ENCODE measurements at places on chromosomes 13 and 19. TPM values are rescaled to one million over a fixed set of nuclear protein-coding genes. Genes with fewer than 3 reads are reported as not detected.

GRCh38 chr13:50512474-50513299 is 330.8 kb downstream of the DLEU7 start:
- DNase-seq, result peak; percentile 61
- no peaks in the 10 kb centered on the region for H3K36me3 ChIP-seq
- peak overlapping the region; percentile 76 for H3K27ac ChIP-seq
- H3K27me3 ChIP-seq, result no peaks in the 10 kb centered on the region
- peak overlapping the region; percentile 28 for H3K4me3 ChIP-seq

DNA sequence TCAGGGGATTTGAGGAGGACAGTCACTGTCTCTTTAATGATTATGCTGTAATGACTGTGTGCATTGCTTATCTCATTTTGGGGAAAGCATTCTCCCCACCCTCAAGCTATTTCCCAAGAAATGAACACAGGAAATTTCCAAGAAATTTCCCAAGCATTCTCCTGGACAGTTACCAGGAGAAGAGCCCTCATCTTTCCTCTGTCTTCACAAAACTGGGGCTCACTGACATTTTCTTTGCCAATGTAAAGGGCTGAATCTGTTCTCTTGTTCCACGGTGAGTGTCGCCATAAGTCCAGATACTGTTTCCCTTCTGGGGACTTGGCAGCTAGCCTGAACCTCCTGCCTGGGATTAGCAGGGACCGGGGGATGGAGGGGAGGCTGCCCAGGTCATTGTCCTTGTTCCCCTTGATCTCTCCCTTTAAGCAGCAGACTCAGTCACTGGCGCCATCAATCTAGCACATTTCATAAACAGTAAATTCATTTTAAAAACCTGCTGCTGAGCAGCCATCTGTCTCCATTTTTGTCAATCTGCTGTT is 172.8 kb downstream of the DNAJC15 start:
- no peaks in the 10 kb centered on the region for H3K36me3 ChIP-seq
- DNase-seq, result peak; percentile 8
- H3K27me3 ChIP-seq, result peaks cover 2% of the 10 kb centered on the region
- no peaks in the 10 kb centered on the region for H3K4me1 ChIP-seq

- H3K4me1 ChIP-seq, result no peaks in the 10 kb centered on the region
- peaks cover 8% of the 10 kb centered on the region for H3K36me3 ChIP-seq
- no peaks in the 10 kb centered on the region for H3K27me3 ChIP-seq
- no peak overlapping the region for H3K27ac ChIP-seq
Measured at GRCh38 chr19:47790398-47790814, 11.9 kb downstream of the SELENOW start.

DNA sequence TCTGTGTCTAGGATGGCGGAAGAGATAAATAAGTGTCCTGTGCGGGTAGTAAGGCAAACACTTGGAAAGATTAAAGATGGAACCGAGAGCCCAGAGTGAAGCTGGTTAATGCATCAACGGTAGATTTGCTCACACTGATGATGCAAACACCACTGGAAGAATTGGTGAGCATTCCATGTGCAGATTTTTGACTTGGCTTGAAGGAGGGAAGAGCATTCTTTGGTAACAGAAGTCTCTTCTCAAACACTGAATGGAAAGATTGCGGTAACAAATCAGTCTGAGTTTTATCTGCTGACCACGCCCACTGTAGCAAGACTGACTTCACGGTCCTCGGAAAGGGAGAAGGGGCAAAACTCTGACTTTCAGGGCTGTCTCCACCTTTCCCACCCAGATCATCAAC is 112.5 kb downstream of the COL4A1 start:
- no peak overlapping the region for H3K4me3 ChIP-seq
- H3K36me3 ChIP-seq, result peaks cover 59% of the 10 kb centered on the region
- no peak for DNase-seq
- peak overlapping the region; percentile 73 for H3K27ac ChIP-seq

GRCh38 chr13:73578251-73578875 is 519.6 kb downstream of the KLF5 start:
- DNase-seq, result peak; percentile 42
- H3K27me3 ChIP-seq, result no peaks in the 10 kb centered on the region
- H3K27ac ChIP-seq, result no peak overlapping the region
- 0 out of 2 replicates have a peak, but pooled peaks cover 2% of the 10 kb centered on the region for H3K4me1 ChIP-seq
- no peaks in the 10 kb centered on the region for H3K36me3 ChIP-seq

DNA sequence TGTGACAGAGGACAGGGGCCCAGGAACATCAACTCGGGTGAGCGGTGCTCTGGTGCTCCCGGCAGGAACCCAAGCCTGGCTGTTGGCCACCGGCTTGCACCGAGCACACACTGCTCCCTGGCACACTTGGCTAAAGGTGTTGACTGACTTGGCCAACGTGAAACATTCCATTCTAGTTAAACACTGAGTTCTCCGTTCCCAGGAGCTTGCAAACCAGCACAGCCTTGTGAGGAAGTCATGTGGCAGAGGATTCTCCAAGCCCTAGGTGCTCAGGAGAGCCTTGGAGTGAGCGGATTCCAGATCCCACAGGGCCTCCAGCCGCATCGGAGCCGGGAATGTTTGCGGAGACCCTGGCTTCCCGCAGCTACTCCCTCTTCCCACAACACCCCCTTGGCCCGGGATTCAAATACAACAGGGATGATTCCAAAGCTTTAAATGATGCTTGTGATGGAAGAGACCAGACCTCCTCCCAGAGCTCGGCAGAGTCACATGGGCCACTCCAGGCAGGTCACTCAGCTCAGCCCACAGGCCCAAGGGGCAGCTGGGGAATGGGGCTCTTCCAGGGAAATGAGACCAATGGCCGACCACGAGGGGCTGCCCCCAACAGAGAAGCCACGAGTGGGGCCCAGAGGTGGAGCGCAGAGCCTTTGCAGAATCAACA is 2.9 kb downstream of the C13orf46 start:
- no peak overlapping the region for H3K4me3 ChIP-seq
- H3K4me1 ChIP-seq, result peaks cover 2% of the 10 kb centered on the region
- no peak overlapping the region for H3K27ac ChIP-seq
- no peaks in the 10 kb centered on the region for H3K27me3 ChIP-seq
- H3K36me3 ChIP-seq, result peaks cover 52% of the 10 kb centered on the region
- DNase-seq, result peak; percentile 23

DNA sequence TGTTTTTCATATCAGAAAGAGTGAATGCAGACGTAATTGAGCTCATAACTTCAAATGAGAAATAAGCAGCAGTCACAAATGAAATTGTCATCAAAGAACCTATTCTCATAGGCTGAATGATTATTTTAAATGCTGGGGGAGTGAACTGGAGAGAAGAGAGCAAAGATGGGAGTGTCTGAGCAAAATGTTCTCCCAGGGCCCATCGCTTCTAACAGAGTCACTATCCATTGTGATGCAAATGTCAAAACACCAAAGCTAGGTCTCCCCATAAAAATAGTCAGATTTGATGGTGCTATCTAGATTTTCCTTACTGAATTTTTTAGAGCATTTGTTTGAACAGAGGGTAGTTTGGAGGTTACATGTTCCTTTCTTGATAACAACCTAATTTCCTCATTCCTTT is 278.7 kb downstream of the PCDH9 start:
- H3K27me3 ChIP-seq, result no peaks in the 10 kb centered on the region
- no peaks in the 10 kb centered on the region for H3K36me3 ChIP-seq
- H3K4me3 ChIP-seq, result no peak overlapping the region
- H3K27ac ChIP-seq, result no peak overlapping the region
- no peak for DNase-seq

DNA sequence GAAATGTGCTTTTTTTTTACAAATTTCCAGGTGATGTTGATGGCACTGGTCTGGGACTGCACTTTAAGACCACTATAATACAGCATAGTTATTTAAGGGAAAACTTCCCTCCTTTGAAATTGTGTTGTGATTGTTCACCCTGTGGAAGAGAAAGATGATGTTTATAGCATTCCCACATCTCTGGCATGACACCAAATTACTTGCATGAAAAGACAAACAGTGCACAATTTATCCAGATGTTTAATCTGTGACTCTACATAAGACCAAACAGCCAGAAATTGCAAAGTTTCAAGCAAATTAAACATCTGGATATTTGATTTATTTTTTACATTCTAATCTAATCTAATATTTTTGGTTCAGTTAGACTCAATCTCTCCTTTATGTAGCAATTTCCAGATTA is 51.6 kb downstream of the UFM1 start:
- H3K27ac ChIP-seq, result no peak overlapping the region
- no peaks in the 10 kb centered on the region for H3K4me1 ChIP-seq
- no peak overlapping the region for H3K4me3 ChIP-seq
- no peaks in the 10 kb centered on the region for H3K27me3 ChIP-seq

GRCh38 chr13:110397436-110398115 is 90.5 kb downstream of the COL4A2 start:
- H3K27me3 ChIP-seq, result no peaks in the 10 kb centered on the region
- H3K4me1 ChIP-seq, result peaks cover 29% of the 10 kb centered on the region
- peaks cover 3% of the 10 kb centered on the region for H3K36me3 ChIP-seq
- peak overlapping the region; percentile 37 for H3K4me3 ChIP-seq

DNA sequence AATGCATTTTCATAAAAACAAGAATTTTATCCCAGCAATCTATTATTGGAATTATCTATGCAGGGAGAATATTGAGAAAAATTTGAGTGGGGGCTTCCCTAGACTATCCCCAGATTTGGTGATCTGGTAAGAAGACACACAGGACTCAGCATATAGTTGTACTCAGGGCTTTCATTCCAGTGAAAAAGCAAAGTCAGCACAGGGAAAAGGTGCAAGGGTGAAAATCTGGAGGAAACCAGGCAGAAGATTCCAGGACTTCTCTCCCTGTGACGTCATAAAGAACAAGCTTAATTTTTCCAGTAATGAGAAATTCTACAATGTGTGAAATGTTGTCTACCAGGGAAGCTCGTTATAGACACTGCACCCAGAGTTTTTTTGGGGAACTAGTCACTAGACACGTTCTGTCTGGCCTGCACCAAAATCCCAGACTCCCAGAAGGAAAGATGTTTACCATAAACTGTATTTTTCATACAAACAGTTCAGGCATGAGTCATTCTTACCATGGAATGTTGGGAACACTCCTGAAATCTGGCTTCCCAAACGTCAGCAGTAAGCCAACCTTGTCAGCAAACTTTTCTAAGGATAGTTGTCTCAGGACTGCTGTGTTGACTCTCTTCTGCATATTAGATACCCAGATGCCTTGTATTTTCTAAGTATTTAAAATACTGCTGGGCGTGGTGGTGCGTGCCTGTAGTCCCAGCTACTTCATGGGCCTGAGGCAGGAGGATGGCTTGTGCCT is 107.4 kb downstream of the DNAJC3 start:
- no peaks in the 10 kb centered on the region for H3K27me3 ChIP-seq
- H3K36me3 ChIP-seq, result peaks cover 5% of the 10 kb centered on the region
- peak overlapping the region; percentile 55 for H3K27ac ChIP-seq
- peaks cover 8% of the 10 kb centered on the region for H3K4me1 ChIP-seq
- H3K4me3 ChIP-seq, result no peak overlapping the region

- H3K4me1 ChIP-seq, result no peaks in the 10 kb centered on the region
- no peaks in the 10 kb centered on the region for H3K27me3 ChIP-seq
- no peak overlapping the region for H3K27ac ChIP-seq
- no peak overlapping the region for H3K4me3 ChIP-seq
Measured at GRCh38 chr19:28737021-28737895, 475.7 kb downstream of the UQCRFS1 start.

DNA sequence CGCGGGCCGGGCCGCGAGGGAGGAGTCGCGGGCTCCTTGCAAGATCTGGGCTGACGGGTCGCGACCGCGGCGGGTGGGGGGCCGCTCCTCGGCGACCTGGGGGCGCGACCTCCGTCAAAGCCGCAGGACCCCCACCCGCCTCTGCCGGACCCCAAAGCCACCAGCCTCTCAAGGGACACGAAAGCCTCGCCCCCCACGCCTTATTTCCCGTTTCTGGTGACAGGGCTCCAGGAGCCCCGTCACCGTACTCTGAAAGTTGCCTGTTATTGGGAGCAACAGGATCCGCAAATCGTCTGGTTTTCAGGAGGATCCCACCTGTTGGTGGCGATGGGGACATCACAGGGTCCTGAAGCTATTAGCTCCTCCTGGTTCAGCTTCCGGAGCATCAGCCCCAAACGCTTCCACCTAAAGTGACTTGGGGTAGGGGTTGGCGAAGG is 530 bp downstream of the MAU2 start:
- no peaks in the 10 kb centered on the region for H3K27me3 ChIP-seq
- peak overlapping the region; percentile 89 for H3K27ac ChIP-seq
- H3K4me3 ChIP-seq, result peak overlapping the region; percentile 78
- DNase-seq, result no peak
- peaks cover 5% of the 10 kb centered on the region for H3K4me1 ChIP-seq
- peaks cover 23% of the 10 kb centered on the region for H3K36me3 ChIP-seq

DNA sequence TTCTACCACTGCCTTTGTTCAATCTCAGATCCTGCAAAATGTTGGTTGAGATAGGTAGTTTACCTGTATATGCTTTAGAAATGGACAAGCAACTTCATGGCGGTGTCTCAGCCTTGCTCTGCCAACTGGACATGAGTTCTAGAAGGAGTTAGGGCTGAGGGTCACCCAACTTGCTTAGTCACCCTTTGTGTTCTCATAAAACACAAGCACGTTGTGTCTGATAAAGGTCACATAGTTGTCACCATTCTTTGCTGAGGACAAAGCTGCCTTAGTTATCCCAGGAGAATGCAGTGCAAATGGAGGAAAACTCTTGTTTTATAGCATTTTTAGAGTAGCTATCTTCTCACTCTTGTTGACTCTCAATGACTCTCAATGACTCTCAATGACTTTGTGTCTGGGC is 218.4 kb upstream of the TMTC4 start:
- H3K27ac ChIP-seq, result no peak overlapping the region
- H3K4me1 ChIP-seq, result no peaks in the 10 kb centered on the region
- DNase-seq, result no peak
- no peaks in the 10 kb centered on the region for H3K36me3 ChIP-seq
- H3K4me3 ChIP-seq, result no peak overlapping the region

DNA sequence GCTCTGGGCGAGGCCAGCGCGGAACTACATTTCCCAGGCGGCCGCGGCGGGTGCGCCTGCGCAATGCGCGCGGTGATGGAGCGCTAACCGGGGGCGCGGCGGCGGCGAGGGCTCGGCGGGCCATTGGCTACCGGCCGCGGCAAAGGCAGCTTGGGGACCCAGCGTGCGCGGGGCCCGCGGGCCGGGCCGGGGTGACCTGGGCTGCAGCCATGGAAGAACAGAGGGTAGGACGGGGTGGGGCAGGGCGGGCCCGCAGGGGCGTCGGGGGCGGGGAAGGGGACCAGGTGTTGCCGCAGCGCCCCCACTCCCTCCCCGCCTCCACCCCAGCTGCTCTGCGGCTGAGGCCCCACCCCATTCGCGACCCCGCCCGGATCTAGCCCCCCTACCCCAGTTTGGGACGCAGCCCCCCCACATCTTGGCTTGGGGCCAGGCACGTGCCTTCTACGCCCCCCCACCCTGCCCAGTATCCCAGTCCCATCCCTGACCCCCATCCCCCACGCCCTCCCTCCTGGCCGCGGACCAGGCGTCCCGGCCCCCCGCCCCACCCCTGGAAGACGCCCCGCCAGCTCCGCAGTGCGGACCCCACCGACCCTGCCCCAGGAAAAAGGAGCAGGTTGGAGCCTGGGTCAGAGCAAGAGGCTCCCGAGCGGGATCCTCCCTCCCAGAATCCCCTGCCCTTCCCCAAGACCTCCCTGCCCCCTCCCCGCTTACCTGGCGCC is at the start of gene FSD1:
Gene FSD1 (plus strand): TSS at position 61 of the 719 bp plus-strand sequence. CDS start 149 bp downstream, at position 210.
- H3K27me3 ChIP-seq, result no peaks in the 10 kb centered on the region
- H3K36me3 ChIP-seq, result peaks cover 2% of the 10 kb centered on the region
- no peaks in the 10 kb centered on the region for H3K4me1 ChIP-seq
- DNase-seq, result peak; percentile 40
- peak within 1 kb of the TSS; percentile 47 for H3K4me3 ChIP-seq

- H3K27me3 ChIP-seq, result no peaks in the 10 kb centered on the region
- no peak overlapping the region for H3K27ac ChIP-seq
- no peaks in the 10 kb centered on the region for H3K36me3 ChIP-seq
- no peaks in the 10 kb centered on the region for H3K4me1 ChIP-seq
Measured at GRCh38 chr13:64527561-64527960, 2702.6 kb downstream of the PCDH9 start.

NRTN gene
- total RNA-seq, result 0.18 TPM

CDX2 gene
- not detected for total RNA-seq

SIGLEC11 gene
- total RNA-seq, result not detected

PGLYRP1 gene
- total RNA-seq, result not detected

PSG6 gene
- total RNA-seq, result not detected

Data from IMR-90 (cell line).